ENCODE measurements at places on chromosomes 3 and 15. TPM values are rescaled to one million over a fixed set of nuclear protein-coding genes. Genes with fewer than 3 reads are reported as not detected.

The IL5RA gene
- 0.14 TPM for total RNA-seq

The MYRIP gene
- total RNA-seq, result 0.53 TPM

The MNS1 gene
- total RNA-seq, result 9.0 TPM

The FRMD5 gene
- 3.8 TPM for total RNA-seq

DNA sequence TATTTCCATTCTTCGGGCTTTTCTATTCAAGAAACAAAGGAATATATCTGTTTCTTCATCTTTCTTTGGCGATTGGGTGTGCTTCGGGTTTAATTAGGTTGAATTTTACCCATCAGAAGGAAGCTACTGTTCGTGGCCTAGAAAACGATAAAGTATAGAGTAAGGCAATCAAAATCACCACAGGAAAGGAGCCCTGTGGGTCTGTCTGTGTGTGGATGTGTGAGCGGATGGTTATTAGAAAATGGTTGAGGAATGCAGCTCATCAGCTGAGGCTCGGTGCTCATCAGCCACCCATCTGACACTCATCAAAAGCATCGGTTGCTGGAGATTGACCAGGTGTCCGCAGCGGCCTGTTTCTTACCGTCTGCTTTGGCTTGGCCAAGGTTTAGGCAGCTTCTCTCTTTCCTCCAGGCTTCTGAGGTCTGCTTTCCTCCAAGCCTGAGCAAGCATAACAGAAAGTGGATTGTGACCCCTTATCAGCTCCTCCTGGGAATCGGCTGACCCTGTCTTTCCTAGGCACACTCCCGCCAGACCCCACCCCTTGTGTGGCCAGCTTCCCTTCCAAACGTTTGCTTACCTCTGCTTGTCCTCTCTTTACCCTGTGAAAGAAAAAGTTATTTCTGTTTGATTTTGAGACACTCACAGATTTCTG is 17.6 kb upstream of the ISLR start:
- no peak for DNase-seq

GRCh38 chr3:129663045-129663446 is 56.6 kb upstream of the PLXND1 start:
- no peak for DNase-seq

GRCh38 chr3:187679638-187680396 is 9.6 kb upstream of the SST start:
- peak; percentile 78 for DNase-seq

DNA sequence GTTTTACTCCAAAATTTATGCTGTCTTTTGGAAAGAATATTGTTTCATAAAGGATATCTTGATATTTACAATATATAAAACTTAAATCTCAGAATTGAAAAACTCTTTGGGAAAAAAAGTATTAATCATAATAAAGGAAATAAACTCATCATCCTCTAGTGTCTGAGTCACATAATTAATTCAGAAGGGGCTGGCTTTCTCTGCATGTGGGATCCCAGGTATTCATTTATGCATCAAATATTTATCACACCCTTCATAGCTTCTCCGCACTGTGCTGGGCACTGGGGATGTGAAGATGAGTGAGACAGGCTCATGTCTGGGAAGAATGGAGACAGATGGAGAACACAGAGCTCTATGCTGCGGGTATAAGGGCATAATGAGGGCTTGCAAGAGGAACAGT is 65.6 kb downstream of the CCNL1 start:
- no peak for DNase-seq

DNA sequence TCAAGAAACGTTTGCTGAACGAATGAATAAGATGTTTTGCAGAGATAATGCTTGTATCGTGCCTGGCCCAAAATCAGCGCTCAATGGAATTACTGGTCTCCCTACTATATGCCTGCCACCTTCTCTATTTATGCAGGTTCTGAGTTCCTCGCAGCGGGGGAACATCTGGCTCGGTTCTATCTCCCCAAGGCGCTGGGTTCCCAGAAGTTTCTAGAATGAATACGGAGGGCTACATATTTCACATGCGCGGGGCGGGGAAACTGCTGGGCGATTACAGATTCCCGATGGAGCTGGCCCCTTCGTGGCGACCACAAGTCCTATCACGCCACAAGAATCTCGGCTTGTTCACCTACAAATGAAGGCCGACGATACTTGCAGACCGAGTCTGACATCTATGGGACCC is 411 bp upstream of the EIF2B5 start:
- DNase-seq, result no peak

DNA sequence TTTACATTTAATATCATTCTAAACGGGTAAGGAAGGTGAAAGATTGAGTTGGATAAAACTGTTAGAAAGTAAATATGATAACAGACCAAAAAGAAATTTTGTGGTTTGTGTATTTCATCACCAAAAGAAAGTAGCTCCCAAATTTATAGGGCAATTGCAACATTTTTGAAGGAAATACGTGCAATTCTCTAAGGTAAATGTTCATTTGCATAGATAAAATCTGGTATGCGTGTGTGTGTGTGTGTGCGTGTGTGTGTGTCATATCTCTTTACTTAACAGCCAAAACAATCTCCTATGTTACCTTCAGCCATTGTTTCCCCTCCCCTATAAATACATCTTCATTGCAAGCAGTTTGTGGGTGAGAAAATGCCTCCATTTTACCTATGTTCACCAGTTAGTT is 208.4 kb downstream of the TNIK start:
- no peak for DNase-seq
